NCI-H1417 treated with DMSO at 0.1 percent for 48 hours (cell line): ENCODE measurements at places on chromosomes 2 and 18.

DNA sequence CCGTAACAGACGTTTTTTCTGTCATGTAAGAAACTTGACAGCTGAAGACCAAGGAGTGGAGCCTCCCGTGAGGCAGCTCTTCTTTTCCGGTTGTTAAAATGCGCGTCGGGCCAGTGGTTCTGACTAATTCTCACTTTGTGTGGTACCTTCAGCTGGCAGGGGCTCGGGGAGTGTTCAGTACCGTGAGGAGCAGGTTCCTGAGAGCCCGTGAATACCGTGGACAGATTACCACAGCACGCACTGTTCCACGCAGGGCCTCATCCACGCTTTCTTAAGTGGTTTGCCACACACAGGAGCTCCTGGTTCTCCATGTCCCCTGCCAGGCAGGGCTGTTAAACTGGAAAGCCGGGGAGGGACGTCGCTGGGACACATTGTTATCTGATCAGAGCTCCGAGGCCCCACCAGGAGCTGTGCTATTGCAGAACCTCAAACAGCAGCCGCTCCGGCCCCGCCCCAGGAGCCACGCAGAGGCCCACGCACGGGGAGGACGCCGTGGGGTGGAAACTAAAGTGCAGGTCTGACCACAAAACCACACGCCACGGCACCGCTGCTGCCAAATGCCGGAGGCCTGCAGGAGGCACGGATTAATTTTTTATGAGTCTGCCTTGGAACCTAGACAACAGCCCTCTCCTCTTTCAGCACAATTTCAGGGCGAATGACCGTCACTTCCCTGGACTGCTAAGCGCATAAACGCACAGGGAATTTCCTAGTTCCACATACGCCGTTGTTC is 43.3 kb downstream of the NFATC1 start:
- no peak for DNase-seq

DNA sequence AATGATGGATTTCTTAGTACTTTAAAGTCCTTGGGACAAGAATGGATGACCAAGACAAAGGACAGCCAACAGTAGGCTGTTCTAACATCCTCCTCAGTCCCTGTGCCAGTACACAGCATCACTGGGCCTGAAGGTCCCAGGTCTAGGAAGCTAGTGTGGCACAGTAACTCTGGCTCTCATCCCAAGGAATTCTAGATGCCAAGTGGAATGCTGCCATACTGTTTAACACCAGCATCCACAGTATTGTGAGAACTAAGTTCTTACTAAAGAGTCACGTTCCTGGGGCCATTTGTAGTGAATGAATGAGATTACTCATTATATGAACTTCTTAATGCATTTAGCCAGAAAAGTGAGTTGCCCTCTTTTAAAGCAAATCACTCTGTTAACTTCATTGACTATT is 68.2 kb upstream of the LYPD1 start:
- DNase-seq = no peak

DNA sequence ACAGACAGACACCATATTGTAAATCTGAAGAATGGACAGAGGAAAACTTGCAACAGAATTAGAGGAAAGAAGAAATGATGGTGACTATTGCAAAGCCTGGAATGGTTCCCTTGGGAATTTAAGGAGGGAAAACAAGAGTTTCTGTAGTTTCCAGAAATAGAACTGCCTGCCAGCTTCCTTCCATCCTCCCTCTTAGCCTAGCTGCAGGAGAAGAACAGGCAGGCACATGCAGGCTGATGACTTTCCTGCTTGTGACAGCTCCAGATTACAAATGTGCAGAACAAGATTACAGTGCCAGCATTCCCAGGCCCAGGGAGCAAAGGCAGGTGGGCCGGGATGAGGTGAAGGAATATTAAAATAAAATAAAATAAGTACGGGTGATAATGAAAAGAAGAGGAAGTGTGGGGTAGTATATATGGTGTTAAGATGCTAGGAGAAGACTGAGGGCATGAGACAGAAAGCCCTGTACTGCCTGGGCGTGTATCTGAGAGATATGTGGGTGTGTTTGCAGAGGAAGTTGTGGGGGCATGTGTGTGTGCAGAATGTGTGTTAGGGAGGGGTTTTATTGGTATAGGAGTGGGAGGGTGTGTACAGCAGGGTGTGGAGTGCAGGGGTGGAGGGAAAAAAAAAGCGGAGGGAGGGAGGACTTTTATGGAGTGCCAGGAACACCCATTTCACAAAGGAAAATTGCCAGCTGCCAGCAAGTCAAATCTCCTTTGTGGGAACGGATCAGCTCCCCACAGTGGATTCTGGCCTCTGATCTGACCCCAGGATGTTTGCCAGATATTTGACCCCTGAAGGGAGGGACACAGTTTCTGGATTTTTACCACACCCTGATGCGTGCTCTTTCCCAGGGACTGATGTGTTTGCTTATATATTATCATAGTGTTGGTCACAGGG is 43.9 kb upstream of the NEMP2 start:
- DNase-seq = peak; percentile 44

DNA sequence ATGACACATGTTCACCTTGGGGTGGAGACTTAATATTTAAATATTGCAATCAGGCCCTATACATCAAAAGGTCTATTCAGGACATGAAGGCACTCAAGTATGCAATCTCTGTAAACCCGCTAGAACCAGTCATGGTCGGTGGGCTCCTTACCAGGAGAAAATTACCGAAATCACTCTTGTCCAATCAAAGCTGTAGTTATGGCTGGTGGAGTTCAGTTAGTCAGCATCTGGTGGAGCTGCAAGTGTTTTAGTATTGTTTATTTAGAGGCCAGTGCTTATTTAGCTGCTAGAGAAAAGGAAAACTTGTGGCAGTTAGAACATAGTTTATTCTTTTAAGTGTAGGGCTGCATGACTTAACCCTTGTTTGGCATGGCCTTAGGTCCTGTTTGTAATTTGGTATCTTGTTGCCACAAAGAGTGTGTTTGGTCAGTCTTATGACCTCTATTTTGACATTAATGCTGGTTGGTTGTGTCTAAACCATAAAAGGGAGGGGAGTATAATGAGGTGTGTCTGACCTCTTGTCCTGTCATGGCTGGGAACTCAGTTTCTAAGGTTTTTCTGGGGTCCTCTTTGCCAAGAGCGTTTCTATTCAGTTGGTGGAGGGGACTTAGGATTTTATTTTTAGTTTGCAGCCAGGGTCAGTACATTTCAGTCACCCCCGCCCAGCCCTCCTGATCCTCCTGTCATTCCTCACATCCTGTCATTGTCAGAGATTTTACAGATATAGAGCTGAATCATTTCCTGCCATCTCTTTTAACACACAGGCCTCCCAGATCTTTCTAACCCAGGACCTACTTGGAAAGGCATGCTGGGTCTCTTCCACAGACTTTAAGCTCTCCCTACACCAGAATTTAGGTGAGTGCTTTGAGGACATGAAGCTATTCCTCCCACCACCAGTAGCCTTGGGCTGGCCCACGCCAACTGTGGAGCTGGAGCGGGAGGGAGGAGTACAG is 108.1 kb downstream of the XRCC5 start:
- no peak for DNase-seq

- no peak for DNase-seq
Measured at GRCh38 chr18:58005885-58006523, 38.0 kb upstream of the NEDD4L start.
